ENCODE measurements at places on chromosomes 12 and 14.

DNA sequence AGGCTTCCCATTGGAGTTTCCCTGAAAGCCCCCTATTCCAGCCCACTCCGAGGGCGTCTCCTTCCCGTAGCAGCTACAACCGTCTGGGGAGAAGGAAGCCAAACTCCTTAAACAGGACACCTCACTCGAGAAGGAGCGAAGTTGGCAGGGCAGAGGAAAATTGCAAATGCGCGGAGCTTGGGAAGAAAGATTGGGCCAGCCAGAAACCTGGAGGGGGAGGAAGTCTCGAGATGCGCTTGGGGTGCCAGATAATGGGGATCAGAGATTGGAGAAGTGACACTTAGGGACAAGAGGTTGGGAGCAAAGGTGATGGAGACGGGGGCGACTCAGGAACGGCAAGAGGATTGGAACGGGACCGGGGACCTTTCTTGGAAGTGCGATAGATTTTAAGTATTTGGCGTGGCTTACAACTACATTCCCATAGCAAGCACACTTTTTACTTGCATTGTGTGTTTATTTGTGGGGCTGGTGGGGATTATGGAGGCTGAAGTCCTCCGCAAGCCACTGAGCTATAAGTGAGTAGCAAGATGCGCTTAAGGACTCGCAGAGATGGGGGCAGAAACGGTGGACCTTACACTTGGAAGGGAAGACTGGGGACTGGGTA lies 926 bp downstream of the HRK start:
- no peak for DNase-seq

- no peak for DNase-seq
Measured at GRCh38 chr12:13379531-13380188, 183.1 kb downstream of the EMP1 start.

GRCh38 chr12:5047094-5047493 lies 3.4 kb downstream of the KCNA5 start:
- no peak for DNase-seq

GRCh38 chr12:659090-659683 lies 4.1 kb downstream of the NINJ2 start:
- DNase-seq, result no peak

GRCh38 chr14:64701660-64702059 lies 2.6 kb upstream of the PLEKHG3 start:
- DNase-seq, result no peak

DNA sequence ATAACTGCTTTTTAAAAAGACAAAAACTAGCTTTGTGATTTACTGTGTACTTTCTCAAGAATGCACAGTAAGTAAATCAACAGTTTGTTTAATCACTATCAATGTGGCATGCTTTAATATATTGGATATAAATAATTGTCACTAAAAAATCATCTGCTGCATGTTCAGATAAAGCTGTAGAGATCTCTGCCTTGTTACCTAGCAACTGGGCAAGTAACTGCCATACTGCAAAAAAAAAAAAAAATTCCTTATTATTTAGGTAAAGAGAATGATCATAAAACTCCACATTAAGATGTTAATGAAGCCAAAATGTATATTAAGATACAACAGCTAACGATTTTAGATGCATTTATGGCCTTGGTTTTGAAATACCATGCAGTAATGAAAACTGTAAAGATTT lies 237.4 kb downstream of the APAF1 start:
- DNase-seq, result no peak
